Stimulated activated CD8-positive, alpha-beta memory T cell treated with anti-CD3 and anti-CD28 coated beads, Interleukin-4, amount 100 ng/mL, for 1 hour (primary cell): ENCODE measurements at places on chromosomes 11 and 22.

GRCh38 chr22:46672731-46673130 lies 52.5 kb downstream of the GRAMD4 start:
- DNase-seq, result no peak

DNA sequence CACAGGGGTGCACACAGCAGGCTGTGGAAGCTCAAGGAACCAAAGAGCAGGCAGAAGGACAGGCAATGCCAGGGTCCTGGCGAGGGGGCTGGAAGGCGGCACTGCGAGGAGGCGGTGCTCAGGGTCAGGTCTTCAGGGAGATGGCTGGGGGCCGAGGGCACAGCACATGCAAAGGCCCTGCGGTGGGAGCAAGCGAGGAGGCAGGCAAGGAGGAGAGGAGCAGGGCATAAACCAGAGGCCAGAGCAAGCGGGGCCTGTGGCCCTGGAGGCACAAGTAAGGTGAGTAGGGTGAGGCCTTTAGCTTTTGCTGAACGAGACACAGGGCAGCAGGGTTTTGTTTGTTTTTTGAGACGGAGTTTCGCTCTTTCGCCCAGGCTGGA lies 126.9 kb downstream of the ARHGAP8 start:
- DNase-seq, result no peak

DNA sequence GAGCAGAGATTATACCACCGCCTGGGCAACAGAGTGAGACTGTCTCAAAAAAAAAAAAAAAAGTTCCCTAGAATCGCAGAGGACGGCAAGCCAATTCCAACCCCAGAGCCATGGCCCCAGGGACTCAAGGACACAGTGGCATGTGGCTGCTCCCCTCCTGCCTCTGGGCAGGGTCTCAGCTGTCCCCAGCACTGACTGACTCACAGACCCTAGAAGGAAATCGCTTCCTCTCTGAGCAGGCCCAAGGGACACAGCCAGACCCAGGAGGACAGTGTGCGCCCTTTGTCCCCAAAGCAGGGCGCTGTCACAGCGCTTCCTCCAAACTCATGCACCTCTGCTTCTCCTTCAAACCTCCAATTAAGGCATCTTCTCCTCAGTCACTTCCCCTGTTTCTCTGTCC lies 2.3 kb downstream of the PACSIN3 start:
- DNase-seq, result no peak

DNA sequence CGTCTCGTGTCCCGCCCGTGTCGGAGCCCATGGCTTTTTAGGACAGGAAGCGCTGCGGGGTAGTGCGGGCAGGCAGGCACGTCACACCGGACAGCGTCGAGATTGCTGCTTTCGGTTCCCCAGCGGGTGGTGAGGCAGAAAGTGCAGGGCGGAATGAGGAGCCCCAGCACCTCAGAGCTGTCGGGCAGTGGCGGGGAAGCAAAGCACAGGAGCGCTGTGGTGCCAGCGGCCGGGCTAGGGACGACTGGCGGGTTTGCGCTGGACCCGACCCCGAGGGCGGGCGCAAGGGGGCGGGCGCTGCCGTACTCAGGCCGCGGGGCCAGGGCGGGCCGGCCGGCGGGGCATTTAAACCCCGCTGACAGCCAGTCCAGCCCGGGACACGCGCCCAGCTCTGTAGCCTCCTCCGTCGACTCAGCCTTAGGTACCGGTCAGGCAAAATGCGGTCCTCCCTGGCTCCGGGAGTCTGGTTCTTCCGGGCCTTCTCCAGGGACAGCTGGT lies at the start of gene SLC37A2:
Gene SLC37A2, plus strand, starts transcription at position 375 of the 498 bp plus-strand sequence. Its CDS starts 63 bp downstream, at position 438.
- no peak for DNase-seq

- no peak for DNase-seq
Observed at GRCh38 chr22:25282346-25282670, 62.9 kb downstream of the CRYBB2 start.
